ENCODE measurements at places on chromosomes 12 and 14.

DNA sequence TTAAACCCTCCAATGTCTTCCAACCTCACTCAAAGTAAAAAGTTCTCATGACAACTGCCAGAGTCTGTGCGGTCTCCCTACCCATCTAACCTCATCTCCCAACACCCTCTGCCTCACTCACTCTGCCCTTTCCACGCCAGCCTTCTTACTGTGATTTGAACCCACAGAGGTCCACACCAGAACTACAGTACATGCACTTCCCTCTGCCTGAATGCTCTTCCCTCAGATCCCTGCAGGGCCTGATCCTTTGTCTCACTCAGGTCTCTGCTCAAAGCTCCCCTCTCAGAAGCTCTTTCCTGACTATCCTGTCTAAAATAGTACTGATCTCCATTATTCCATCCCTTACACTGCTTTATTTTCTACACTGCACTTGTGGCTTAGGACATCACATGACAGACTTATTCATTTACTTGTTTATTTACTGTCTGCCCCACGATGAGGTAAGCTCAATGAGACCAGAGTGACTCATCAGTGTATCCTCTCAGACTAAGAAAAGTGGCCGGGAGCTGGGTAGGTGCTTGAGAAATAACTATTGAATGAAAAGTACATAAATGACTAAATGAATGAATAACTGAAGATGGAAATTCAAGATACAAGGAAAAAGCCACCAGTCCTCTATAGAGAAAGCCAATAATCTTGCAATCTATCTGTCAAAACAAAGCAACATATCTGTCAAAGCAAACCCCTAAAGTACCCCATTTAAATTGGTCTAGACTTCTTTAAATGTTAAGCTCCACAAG lies 17.1 kb downstream of the POMT2 start:
- peak; percentile 96 for DNase-seq

- no peak for DNase-seq
Measured at GRCh38 chr14:58763210-58763609, 125.4 kb downstream of the DACT1 start.

DNA sequence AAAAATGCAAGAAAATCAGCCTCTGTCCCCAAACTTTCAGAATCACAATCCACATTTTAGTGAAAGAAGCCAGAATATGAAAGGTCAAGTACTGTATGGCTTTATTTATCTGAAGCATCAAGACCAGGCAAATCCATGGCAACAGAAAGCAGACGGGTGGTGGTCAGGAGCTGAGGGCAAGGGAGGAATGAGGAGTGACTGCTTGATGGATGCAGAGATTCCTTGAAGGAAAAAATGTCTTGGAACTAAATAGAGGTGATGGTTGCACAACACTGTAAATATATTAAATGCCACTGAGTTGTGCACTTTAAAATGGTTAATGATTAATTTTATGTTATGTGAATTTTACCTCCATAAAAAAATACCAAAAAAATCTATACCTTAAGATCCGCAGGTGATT lies 165.1 kb downstream of the GXYLT1 start:
- no peak for DNase-seq

GRCh38 chr14:59336098-59336497 lies 129.1 kb downstream of the GPR135 start:
- DNase-seq = no peak

DNA sequence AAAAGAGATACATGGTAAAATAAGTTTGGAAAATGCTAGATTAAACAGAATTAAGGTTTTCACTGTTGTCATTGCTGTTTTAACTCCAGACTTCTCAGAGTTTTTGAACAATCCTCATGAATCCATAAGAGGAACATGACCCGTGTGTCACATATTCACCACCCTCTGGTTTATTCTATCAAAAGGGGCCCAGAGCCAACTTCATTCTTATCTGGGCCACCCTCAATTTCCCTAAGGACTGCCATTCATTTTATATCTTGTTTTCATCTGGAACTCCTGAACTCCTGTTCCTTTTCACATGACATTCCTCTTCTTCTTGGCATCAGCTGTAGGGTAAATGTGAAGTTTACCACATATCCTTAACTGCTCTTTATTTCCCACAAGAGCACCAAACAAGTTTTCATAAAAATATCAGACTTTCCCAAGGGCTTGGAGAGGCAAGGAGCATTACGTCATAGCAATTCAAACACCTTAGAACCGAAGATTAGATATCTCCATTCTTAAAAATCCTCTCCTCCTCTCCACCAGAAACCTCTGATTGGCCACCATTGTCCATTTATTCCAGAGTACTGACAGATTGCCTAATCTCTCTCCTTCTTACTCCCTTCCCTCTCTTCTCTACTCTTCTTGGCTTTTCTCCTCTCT lies 225.2 kb downstream of the SEC23A start:
- no peak for DNase-seq

DNA sequence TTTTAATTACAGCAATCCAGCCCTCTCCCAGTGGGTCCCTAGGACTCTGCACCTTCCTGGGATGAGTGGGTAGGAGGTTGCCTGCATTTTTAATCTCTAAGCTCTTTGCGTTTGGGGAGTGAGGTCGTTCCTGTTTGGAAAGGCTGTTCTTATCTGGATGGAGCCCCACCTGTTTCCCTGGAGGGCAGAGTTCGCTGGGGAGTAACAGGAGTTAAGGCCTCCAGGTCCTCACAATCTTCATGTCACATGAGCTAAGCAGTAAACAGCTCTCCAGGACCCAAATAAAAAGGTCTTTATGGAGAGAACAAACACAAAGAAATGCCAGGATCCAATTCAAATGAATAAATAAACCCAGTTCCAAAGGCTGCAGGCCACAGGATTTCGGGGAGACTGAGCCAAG lies 56.0 kb upstream of the RFLNA start:
- DNase-seq = no peak

- no peak for DNase-seq
Measured at GRCh38 chr14:32510815-32511214, 181.7 kb downstream of the AKAP6 start.

DNA sequence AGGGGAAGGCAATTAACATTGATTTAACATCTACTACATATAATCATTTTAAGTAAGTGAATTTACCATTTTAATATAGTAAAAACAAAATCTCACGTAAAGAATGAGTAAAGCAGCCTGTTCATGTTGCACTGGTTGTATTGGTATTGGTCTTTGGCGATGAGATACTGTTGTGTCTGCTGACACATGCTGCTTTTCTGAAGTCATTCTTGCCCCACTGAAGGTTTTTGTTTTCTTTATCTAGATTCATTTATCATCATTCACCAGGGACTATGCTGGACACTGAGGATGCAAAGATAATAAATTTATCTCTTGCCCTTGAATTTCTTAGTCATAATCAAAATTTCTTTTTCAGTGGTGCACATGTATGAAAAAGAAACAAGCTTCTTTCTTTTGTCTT lies 246.2 kb upstream of the NPAS3 start:
- no peak for DNase-seq

GRCh38 chr14:105144026-105144665 lies 24.4 kb downstream of the JAG2 start:
- no peak for DNase-seq

DNA sequence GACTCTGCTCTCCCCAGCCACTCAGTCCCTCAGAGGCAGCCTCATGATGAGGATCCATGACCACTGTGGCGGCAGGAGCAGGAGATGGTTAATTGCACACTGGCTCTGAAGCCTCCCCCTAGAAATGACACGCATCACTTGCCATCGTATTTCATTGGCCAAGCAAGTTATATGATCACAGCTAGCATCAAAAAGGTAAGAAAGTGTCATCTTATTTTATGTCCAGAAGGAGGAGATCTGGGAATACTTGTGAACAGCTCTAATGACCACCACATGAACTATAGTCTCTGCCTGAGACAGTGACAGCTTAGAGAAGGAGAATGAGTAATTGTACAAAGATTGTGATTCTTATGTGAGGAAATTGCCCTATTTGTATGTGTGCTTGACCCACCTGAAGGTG lies 363.4 kb downstream of the NUAK1 start:
- no peak for DNase-seq

- no peak for DNase-seq
Measured at GRCh38 chr14:64815257-64815656, 64.5 kb downstream of the SPTB start.

DNA sequence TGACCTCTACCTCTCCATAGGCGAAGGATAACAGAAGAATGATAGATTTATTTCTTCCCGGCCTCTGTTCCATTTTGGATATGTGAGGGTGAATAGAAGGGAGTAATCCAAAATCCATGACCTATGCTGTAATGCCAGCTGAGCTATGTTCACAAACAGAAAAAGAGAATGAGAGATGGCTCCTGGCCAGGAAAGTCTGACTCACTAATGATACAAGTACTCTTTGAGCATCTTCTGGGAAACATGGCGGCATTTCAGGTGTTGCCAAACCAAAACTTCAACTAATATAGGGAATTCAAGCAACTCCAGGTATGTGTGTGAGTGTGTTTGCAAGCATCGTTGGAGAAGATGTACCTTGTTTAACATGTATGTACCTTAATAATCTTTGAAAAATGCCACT lies 55.1 kb downstream of the MED13L start:
- peak; percentile 38 for DNase-seq

GRCh38 chr12:5094551-5094950 lies 50.9 kb downstream of the KCNA5 start:
- no peak for DNase-seq

- no peak for DNase-seq
Measured at GRCh38 chr14:55691659-55692058, 111.7 kb downstream of the KTN1 start.

DNA sequence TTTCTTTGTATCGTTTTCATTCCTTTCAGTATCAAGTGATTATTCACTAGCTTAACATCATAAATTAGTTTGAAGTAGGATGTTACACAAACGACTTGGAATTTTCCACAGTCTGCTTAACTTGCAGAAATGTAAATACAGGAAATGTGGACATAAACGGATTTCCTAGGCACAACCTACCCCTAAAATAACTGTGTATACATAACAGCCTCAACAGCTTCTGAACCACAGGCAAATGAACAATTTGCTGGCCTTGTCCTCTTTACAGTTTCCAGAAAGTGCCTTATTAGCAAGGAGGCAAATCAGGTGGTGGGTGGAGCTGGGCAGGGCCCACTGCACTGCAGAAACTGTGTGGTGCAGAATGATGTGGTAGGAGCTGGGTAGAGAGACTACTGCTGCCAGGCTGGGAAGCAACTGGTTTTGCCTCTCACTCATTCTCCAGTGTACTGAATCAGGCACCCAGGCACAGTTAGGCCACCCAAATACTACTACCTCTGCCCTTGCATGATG lies 14.1 kb downstream of the DRAM1 start:
- no peak for DNase-seq

DNA sequence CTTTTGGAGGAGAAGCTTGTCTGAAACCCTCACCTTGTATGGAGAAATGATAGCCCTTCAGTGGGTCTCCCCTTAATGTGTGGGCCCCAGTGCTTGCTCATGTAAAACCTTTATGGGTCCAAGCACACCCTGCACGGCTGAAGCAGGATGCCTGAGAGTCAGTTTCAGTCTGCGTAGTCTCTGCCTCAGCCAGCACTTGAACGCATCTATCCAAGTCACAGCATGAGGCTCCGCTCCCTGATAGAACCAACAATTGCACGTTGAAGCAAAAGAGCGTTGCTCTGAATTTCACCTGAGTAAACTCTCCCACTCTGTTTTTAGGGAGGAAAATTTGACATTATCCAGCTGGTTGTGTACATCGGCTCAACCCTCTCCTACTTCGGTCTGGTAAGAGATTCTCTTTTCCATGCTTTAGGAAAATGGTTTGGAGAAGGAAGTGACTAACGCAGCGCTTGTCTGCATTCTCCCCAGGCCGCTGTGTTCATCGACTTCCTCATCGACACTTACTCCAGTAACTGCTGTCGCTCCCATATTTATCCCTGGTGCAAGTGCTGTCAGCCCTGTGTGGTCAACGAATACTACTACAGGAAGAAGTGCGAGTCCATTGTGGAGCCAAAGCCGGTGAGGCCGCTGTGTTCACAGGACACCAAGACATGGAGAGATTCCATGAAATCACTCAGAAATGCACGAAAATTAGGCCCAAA lies 33.0 kb upstream of the P2RX4 start:
- DNase-seq = no peak

GRCh38 chr12:129466499-129466898 lies 437.3 kb downstream of the TMEM132D start:
- DNase-seq = no peak

DNA sequence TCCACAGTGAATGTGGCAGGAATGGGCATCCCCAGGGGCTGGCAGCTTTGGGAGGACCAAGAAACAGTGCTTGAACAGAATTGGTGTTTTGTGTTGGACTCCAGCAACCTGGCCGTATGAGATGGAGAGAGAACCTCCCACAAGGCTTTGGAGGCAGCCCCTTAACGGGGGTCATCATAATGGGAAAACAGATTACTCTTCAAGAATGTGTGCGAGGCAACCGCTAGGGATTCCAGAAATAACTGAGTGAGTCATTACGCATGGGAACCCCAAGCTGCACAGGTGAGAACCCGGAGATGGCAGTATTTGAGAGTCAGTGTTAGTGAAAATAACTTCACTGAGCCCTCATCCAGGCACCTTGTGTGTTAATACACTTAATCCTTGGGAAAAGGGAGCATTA lies 567.8 kb upstream of the TBX3 start:
- DNase-seq = no peak

DNA sequence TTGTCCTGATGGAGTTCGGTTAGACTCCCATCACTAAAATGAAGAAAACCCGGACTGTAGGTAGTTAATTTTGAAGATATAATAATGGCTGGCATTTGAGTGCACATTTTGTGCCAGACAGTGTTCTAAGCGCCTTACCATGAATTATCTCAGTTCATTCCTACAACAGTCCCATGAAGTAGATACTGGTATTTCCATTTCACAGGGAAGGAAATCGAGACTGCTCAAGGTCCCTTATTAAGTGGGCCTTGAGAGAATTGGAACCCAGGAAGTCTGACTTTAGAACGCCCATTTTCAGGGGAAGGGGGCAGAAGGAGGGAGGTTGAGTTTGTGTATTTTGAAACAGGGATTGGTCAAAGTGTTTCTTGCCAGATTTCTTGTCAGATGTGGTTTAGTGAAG lies 855 bp downstream of the MNAT1 start:
- DNase-seq = no peak

All from Panc1 (cell line).